T-helper 2 cell (primary cell): ENCODE measurements at places on chromosomes 2 and 18.

DNA sequence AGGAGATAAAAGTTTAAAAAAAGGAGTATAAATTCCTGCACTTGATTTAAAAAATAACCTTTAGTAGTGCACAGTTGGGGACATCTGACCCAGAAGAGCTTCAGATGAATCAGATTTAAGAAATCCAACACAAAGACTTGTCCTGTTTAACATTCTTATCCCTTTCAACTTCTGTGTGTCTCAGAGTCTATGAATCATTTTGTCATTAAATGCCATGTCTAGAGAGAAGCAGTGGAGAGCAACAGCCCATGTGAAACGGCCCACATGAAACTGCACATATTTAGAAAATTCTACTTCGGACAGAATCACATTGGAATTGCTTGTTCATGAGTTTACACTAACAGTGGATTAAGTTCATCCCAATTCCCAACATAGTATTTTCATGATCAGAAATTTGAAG, 278.6 kb downstream of the SLC8A1 start:
- DNase-seq = no peak

DNA sequence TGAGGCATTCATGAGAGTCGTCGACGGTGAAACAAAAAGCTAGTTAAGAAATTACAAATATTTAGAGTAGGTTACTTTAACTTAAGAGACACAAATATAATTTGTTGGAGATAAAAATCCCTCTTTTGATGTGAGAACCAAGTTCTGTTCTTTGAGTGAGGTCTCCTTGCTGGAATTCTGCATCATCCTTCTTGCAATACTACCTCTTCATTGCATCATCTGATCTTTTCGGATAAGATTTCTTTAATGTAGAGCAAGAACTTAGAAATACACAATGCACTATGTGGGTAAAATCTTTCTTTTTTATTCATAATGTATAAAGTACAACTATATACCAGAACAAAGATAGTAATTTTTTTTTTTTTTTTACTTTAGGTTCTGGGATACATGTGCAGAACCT, 118.4 kb downstream of the ARL4C start:
- no peak for DNase-seq

- no peak for DNase-seq
Observed at GRCh38 chr2:60826111-60826510, 55.3 kb upstream of the REL start.

- DNase-seq = no peak
Observed at GRCh38 chr18:68298330-68298729, 416.6 kb downstream of the TMX3 start.

- no peak for DNase-seq
Observed at GRCh38 chr2:57890464-57890863, 156.1 kb upstream of the VRK2 start.

DNA sequence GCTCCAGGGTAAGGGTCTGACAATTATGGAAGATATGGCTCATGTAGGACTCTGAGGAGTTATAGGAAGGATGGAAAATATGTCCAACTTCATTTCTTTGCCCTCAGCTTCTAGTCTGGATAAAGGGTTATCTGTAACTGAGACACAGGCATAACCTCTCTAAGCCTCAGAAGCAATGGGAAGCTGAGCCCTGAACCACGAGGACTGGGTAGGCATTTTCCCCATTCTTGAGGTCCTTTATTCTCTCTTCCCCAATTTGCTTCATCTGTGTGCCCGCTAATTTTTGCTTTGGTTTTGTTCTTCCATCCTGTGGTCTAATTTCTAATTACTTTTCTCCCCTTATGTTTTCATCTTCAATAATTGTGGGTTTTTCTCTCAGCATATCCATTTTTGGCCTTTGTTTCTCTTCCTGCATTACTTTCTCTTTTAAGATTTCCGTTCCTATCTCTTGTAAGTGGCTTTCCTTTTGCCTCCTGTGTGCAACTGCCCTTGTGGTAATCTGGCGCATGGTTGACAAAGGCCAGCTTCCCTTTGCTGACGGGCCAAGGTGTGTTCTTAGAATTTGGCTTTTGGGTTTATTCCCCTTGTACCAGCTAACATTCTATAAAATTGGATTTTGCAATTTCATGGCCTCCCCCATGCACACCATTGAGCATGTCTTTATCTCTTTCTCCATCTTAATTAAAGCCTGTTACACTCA, 343.8 kb downstream of the TXNL1 start:
- no peak for DNase-seq

- no peak for DNase-seq
Observed at GRCh38 chr18:37383036-37383785, 182.4 kb downstream of the CELF4 start.

DNA sequence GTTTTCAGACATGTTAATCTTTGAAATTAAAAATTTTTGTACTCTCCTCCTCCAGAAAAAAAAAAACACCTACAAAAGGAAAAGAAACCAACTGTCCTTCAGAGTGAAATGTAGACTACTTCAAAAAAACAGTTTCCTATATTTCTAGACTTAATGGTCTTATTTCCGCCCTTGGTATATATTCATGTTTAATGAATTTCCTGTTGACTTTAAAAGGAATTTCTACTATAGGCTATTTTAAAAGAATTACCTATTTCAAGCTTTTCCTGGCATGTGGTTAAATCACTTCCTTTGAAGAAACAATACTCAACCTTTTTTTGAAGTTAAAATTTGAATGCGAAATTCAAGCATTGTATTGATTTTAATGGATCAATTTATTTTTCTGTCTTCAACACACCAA, 29.2 kb downstream of the GULP1 start:
- DNase-seq = no peak

- DNase-seq = no peak
Observed at GRCh38 chr2:207230261-207231105, 64.7 kb upstream of the KLF7 start.

- no peak for DNase-seq
Observed at GRCh38 chr18:11149441-11150270, at the start of gene PIEZO2. TSS of gene PIEZO2 (minus strand) at chr18:11149569. CDS start at chr18:11148588, 981 bp downstream.

- DNase-seq = no peak
Observed at GRCh38 chr2:220985561-220985960, 586.5 kb downstream of the EPHA4 start.

GRCh38 chr2:56739413-56739812, 555.6 kb downstream of the CCDC85A start:
- DNase-seq = no peak

GRCh38 chr2:234345921-234346320, 151.0 kb downstream of the ARL4C start:
- DNase-seq = no peak

DNA sequence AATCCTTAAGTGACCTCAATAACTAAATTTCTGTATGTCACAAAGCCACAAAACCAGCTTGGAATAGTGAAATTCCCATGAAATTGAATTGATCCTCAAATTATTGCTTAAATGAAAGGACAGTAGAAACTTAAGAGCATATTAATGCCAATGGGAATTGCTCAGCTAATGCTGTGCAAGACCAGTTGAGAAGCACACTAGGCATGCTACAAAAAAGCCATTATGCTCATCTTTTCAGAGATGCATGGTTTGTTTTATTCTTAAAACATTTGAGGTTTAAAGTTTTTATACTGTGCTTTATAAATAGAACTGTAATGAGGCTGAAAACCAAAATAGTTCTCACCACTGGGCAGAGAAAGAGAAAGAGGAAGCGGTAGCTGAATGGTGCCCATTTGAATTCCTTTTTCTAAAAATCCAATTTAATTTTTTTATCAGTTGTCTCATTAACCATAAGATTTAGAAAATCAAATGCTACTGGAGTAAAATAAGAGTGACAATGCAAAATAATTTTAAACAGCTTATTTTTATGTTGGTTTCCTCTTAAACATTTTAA, 98.6 kb downstream of the LNPK start:
- no peak for DNase-seq

GRCh38 chr18:9017905-9018227, 84.6 kb upstream of the NDUFV2 start:
- no peak for DNase-seq

DNA sequence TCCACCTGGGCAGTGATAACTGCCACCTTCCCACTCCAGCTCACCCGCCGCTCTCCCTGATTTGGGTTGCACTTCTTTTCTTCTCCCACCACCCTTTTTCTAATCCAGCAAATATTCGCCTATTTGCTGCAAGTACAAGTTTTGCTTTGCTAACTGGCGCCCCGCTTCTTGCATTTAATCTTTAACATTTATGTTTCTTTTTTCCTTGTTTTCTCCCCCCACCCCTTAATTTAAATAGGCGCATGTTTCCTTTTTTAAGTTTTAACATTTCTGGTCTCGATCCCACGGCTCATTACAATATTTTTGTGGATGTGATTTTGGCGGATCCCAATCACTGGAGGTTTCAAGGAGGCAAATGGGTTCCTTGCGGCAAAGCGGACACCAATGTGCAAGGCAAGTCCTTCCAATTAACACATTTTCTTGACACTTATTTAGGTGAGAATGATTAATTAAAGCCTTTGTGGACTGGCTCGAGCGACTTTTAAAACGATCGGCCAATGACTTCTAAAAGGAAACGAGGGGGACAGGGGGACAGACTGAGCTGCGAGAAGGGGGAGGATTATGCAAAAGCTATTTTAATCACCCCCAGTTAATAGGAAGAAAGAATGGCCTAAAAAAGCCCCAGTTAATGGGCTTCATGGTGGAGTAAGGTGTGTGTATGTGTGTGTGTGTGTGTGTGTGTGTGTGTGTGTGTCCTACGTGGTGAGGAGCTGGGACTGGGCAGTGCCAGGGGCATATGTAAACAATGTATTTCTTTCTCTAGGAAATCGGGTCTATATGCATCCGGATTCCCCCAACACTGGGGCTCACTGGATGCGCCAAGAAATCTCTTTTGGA, 1.6 kb downstream of the TBR1 start:
- no peak for DNase-seq

DNA sequence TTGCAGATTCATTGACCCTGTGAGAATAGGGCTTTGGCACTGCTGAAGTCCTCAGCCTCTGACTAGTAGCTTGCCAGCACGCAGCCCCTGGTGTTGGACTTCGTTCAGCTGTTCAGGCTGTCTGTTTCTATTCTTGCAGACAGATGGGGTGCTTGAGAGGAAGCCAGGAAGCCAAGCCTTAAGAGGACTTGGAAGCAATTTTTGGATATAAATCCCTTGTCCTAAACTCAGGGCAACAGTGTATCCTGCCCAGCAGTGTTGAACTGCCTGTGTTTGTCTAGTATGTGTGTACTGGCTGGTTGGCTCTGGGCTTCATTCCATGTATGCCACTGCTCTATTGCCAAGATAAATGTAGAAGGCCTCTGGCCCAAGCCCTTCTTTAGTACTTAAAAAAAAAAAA, 108.6 kb downstream of the COMMD1 start:
- DNase-seq = no peak
